GM18507 (cell line): ENCODE measurements at places on chromosomes 3 and 15.

GRCh38 chr15:25378501-25378901, 60.3 kb downstream of the UBE3A start:
- no peak for DNase-seq

- DNase-seq, result no peak
Measured at GRCh38 chr3:149575961-149576564, 81.8 kb downstream of the WWTR1 start.

DNA sequence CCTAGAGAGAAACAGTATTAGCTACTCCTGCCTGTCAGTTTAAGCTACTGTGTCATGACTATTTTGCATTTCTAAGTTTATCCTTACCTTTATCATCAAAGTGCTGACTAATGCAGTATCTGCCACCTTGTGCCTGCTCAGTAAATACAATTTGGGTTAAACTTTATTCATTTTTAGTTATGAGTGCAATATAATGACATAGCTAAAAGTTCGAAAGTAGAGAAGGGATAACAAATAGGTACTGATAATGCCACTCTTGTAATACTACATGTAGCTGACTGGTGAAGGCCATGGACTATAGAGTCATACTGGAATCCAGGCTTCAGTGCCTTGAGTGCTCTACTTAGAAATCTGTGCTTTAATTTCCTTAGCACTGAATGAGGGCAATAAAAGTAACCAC, 480.8 kb upstream of the TPRG1 start:
- no peak for DNase-seq

- DNase-seq, result no peak
Measured at GRCh38 chr15:49301562-49301961, 121.5 kb upstream of the FGF7 start.

GRCh38 chr3:165233501-165234195, 37.5 kb upstream of the SLITRK3 start:
- no peak for DNase-seq

- DNase-seq, result no peak
Measured at GRCh38 chr3:37610529-37610928, 251.2 kb upstream of the CTDSPL start.

DNA sequence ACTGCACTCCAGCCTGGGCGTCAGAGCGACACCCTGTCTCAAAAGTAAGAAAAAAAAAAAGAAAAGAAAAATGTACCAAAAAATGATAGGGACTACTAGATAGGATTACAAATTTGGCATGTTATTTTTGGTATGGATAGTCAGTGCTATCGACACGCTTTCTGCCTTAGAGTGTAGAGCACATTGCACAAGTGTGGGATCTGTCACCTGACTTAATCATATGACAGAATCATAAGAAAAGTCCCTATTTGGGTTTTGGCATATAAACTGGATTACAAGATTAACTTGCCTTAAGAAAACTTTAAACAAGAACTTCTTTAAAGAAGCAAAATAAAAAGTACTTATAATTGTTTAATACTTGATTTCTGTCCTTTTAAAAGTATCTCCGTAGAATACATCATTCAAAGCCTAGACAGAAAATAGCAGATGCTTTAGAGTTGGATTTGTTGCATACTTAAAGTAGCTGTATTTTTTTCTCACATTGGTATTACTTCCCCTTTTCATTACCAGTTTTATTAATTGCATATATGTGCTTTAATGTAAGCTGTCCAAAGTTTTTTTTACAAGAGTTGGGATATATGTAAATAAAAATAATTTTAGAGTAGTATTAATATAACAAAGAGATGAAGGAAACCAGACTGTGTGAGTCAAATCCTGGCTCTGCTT, 7.8 kb downstream of the ATP6V1A start:
- no peak for DNase-seq

DNA sequence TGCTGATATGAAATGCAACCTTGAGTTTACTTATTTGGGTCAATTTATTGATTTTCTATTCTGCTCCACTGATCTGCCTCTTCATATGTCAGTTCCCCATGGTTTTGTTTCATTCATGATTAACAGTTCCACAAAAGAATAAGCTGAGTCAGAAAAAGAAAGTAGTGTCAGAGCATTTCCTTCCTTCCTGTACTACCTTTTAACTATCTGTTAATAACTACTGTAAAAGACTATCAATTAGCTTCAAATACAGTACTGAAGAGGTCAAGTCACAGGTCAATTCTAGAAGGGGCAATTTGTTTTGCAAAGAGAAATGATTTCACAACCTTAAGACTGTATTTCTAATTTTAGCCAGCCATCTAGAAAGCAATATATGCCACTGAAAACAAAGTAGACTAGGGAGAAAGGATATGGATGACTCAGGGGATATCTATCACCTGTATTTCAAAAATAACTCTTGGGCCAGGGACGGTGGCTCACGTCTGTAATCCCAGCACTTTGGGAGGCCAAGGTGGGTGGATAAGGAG, 129.5 kb downstream of the TFDP2 start:
- peak; percentile 42 for DNase-seq

GRCh38 chr15:64596701-64597476, 136.5 kb downstream of the ZNF609 start:
- DNase-seq, result no peak

DNA sequence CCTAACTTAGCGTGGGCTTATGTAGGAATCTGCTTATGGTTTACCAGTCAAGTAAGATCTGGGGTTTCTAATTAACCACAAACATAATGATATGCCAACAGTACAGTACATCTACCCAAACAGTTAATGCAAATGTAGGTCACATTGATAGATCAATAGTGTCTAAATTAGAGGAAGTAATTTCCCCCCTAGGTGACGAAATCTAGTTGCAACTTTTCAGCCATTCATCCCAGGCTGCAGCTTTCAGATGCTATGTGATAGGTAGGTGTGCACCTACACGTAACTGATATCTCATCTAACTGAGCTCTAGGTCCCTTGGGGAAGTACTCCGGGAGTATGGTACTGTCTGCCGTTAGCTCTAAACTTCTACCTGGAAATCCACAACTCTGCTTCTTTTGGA, 57.2 kb downstream of the CRTC3 start:
- no peak for DNase-seq
